ENCODE measurements at places on chromosomes 11 and 22.

GRCh38 chr11:80595011-80595410 is 1154.2 kb upstream of the TENM4 start:
- DNase-seq, result peak; percentile 75

DNA sequence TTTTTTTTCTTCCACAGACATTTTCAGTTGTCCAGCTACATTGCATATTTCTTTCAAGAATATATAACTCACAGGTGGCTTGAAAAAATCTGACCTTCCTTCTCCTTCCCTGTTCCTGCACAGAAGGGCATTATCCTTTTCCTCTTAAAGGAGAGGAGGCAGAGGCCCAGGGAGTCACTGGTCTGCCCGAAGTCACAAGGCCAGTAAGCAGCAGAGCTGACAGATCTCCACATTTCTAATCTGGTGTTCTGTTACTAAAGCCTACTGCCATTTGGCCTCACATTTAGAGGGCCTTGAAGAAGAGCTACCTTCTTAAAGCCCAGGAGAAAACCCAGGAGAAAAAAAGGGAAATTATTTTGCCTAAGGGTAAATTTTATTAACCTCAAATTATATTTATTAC is 12.3 kb downstream of the ENDOD1 start:
- DNase-seq, result no peak

DNA sequence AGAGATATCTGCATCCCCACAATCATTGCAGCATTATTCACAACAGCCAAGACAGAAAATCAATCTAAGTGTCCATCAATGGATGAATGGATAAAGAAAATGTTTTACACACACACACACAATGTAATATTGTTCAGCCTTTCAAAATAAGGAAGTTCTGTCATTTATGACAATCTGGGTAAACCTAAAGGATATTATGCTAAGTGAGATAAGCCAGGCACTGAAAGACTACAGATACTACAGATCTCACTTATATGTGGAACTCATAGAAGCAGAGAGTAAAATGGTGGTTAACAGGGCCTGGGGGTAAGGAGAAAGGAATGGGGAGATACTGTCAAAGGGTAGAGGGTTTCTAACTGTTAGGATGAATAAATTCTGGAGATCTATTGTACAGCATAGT is 36.0 kb upstream of the EED start:
- DNase-seq, result no peak

- peak; percentile 39 for DNase-seq
These were observed 143.4 kb downstream of the C11orf91 start for GRCh38 chr11:33557201-33557600.

DNA sequence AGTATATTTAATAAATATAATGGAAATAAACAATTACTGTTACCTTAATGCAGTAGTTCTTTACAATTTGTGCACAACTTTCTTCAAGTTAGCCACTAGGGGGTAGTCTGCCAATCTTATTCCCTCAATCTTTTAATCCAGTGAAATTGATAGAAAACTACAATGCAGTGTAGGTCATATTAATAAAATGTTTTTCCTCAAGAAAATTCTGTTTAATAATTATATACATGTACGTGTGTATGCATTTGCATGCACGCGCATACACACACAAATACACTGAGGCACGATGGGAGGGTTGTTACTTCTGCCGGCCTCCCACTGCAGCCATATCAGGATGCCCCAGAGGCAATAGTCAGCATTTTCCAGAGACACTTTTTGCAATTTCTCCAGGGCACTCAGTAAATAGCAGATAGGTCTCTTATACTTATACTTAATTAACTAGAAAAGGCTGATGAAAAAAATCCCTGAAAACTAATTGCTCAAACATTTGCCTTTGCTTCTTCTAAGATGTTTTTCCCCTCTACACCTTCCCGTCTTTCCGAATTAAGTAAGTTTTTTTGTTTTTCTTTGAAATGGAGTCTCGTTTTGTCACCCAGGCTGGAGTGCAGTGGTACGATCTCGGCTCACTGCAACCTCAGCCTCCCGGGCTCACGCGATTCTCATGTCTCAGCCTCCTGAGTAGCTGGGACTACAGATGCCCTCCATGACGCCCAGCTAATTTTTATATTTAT is 3.1 kb downstream of the GAB2 start:
- DNase-seq, result peak; percentile 49

- no peak for DNase-seq
These were observed 20.2 kb downstream of the PVALB start for GRCh38 chr22:36796552-36797175.

- peak; percentile 8 for DNase-seq
These were observed 2.1 kb downstream of the PAMR1 start for GRCh38 chr11:35523331-35523768.

DNA sequence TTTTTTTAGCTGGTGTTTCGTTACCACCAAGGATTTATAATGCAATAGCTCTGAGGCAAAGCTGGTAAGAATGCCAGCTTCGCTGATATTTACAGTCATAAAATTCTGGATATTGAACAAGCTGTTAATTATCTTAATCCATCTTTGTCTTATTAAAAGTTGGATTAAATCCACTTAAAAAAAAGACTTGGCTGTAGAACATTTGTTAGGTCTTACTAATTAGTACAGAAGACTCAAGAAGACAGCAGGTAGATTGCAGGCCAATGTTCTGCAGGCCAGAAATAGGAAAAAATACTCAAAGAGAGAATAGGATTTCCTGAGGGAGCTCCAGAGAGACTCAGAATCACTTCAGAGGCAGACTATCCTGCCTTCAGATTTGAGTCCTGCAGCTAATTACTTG is 7.5 kb downstream of the ROBO4 start:
- no peak for DNase-seq

DNA sequence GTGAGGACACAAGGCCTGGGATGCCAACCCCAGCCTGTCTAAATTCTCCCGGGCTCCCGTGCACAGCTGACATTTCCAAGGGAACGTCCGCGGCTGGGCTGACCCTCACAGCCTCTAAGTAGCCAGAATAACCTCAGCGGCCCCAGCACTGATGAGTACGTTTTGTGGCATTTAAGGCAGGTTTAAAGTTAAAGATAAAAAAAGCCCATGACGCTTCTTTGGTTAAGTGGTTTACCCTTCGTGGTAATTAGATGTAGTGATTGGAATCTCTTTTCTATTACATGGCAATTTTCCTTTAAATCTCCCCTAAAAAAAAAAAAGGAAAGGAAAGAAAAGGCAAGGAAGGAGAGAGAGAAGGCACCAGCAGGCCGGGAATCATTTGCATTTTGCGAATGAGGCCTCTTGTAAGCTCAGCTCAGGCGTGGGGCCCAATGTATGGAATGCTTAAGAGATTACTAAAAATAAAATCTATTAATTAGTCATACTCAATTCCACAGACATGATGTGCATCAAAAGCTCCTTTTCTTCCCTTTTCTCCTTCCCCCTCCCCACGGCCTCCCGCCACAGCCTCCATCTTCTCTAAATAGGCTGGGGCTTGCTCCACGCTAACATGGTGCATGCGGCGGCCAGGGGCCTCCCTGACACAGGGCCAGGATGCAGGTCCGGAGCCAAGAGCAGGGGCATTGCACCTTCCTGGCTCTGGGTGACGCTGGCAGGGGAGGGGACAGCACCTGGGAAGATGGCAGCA is 44.1 kb downstream of the MACROD1 start:
- DNase-seq, result peak; percentile 49
